Spleen (tissue), 13 donors: ENCODE measurements at places on chromosomes 1 and 21.

DNA sequence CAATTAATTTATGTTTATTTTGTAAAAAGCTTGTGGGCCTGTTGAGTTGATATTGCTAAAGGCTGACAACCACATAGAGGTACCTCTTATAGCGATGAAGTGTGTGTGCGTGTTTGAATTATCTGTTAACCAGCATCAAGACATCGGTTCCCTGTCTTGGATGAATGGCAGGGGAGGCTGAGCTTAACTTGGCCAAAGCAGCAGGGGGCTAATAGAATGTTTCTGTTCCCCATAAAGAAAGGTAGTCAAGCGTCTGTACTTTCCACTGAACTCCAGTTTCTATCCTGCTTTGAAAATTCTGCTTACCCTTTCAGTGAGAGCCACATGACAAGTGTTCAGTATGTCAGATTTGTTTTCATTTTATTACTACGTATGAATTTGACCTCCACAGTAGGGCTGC, 63.0 kb downstream of the ROR1 start:
- DNase-seq = no peak

DNA sequence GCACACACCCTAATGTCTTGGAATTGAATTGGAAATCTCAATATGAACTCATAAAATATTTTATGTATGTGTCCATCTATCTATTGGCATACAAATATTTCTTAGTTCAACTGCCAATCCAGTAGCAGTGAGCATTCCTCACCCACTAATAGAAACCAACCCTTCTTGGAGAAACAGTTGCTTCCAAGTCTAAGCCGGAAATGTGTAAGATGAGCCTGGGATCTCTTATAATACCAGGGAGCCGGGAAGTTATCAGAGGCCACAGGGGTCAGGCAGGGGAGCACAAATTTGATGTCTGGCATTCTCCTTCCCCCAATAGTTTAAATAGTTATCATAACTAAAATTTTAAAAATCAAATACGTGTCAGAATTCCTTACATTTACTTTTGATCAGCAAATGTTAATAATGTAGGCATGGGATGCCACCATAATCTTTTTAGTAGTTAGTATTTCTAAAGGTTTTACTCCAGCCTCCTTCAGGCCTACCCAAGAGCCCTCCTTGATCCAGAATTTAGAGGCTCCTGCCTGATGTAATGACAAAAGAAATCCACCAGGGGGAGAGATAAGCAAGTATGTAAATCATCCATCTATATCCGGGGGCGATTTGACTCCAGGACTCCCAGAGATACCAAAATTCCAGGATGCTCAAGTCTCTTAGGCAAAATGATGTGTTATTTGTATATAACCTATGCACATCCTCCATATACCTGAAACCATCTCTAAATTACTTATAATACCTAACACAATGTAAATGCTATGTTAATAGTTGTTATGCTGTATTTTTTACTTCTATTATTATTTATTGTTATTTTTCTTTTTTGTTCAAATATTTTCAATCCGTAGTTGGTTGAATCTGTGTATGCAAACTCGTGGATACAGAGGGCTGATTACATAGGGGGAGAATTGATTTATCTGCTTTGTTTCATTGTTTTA, 218.7 kb upstream of the COA6 start:
- no peak for DNase-seq

DNA sequence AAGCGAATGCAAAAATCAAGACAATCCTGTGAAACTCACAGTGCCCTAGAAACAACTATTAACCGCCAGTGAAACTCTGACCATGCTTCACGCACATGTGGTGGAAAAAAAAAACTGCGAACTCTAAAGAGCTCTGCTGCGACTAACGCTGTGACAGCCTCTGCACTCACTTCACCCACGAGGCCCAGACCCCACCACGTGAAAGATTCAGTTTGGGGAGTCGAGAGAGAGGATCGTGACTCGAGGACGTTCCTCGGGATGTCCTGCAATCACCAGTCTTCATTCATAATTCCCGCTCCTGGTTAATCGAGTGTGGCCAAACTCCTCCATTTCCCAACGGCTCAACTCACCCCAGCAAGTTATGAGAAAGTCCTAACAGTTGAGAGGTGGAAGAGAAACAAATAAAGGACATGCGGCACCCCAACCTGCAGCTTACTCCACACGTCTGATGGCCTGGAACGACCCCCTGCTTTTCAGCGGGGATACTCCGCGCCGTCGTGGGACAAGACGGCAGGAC, 1.1 kb downstream of the SERBP1 start:
- DNase-seq = peak; percentile 74

GRCh38 chr1:27912429-27912828, 22.4 kb upstream of the SMPDL3B start:
- no peak for DNase-seq

DNA sequence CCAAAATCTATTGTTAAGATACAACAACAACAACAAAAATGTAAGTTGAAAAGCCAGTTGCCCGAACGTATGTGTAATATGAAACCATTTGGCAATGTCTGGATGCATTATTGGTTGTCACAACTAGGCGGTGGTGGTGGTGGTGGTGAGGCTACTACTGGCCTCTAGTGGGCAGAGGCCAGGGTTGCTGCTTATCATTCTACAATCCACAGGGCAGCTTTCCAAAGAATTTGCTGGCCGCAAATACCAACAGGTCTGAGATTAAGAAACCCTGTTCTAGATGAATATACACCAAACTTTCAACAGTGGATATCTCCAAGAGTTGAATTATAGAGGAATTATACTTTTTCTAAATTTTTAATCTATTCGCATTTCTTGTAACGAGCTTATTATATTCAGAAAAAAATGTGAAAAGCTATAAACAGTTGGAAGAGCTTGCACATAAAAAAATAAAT, 26.8 kb upstream of the ZNF697 start:
- no peak for DNase-seq

DNA sequence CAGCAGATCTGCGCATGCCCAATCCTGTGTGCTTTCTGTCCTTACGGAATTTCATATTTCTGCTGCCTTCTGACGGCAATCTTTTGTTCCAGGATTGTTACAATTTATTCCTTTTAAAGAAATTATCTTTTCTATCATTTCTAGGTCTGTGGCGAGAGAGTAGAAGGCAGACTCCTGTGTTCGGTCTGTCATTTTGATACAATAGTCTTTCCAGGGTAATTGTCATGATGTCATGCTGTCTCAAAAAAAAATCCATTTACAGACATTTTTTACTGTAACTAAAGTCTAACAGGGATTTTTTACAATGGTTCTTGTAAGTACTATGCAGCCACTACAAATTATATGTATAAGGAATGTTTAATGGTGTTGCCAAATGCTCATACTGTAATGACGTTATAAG, 9.0 kb upstream of the KRTAP7-1 start:
- no peak for DNase-seq

- no peak for DNase-seq
Observed at GRCh38 chr1:81597720-81598426, 202.9 kb upstream of the ADGRL2 start.

DNA sequence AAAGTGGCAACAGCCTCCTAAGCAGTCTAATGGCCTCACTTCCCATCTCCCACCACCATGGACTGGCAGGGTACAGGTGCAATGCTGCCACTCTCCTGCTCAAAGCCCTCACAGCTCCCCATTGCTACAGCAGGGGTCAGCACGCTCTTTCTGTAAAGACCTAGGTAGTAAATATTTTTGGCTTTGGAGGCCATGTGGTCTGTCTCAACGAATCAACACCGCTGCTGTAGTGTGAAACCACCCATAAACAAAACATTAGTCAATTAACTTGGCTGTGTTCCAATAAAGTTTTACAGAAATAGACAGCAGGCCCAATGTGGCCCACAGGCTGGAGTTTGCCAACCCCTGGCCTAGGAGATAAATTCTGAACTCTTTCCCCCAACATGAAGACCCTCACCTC, 44.6 kb upstream of the TMEM125 start:
- DNase-seq = no peak

DNA sequence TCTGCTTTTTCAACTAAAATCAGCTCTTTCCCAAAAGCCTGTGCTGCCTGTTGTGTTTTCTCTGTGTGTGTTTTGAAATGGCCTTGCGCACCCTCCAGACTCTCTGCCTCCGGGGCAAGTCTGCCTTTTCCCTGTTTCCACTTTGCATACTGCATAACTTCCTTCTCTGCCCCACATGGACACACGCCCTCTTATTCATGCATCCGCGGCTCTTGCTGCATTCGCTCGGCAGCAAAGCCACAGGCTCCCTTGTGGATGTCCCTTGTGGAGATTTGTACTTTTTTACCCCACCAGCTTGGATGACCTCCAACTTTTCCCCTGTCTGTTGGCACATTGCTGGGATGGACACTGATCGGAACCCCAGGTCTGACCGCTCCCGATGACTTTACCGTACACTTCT, 147.6 kb downstream of the ADSS2 start:
- no peak for DNase-seq

DNA sequence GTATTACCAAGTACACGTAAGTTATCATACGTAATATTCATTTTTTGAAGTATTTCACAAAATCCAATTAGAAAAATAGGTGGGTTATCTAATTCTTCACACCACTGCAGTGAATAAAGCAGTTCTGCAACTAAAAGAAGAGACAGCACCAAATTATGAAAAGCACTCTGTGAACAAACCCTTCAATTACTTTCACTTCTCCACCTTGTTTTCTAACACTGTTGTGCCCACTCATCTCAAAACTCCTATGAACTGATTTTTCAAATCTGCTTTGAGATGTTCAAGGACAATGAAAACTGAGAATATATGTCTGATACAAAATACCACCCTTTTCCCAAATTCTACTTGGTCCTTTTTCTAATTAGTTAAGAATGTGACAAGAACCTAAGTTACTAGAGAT, 39.4 kb downstream of the LTN1 start:
- DNase-seq = no peak

DNA sequence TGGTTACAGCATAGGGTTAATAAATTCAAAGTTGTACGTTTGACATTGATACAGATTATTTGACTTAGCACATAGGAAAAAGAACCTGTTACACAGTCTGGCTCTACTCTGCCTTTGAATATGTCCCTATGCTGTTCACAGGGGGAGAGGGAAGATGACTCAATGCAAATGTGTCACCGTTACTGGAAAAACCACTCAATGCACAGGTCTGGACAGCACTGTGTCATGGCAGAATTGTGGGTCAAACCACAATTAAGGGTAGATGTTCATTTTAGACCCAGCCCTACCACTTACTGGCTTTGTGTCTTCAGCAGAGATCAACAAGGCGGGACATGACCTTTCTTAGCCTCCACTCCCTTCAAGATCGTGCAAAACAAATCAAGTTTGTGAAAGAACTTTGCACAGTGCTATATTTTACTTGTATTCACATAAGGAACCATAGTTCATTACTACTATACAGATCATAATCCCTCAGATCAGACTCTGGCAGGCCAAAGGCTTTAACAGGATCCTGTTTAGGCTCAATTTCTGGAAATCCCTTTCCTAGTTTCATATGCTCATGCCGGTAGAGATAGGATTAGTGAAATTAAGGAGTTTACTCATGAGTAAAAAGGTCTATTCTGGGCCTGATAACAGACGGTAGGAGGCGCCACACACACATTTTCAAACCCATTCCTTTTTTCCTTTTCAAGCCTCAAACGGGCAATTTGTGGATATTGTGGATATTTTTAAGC, 22.1 kb downstream of the EIF2D start:
- no peak for DNase-seq

DNA sequence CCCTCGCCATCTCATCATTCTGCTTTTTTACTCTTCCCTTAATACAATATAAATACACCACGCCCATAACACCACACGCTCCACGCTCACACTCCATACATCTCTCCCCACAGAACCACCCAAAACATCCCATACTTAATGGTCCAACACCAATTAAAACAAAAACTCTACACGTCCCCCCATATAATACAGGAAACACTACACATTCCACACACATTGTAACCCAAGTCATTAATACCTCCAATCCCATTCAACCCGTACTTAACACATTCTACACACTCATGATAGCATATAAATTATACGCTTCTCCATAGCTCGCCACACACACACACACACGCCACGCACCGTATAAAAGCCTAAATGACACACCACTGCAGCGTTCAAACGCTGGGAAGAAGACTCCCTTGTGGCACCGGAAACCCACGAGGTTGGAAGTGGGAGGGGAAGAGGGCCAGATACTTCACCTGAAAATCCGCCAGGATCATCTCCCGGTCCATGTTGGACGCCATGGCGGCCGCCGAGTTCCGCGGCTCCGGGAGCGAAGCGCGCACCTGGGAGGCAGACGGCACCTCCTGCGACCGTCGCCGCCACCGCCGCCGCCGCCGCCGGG, 659 bp downstream of the FAF1 start:
- no peak for DNase-seq

- no peak for DNase-seq
Observed at GRCh38 chr21:37380349-37381323, 14.1 kb downstream of the DYRK1A start.

DNA sequence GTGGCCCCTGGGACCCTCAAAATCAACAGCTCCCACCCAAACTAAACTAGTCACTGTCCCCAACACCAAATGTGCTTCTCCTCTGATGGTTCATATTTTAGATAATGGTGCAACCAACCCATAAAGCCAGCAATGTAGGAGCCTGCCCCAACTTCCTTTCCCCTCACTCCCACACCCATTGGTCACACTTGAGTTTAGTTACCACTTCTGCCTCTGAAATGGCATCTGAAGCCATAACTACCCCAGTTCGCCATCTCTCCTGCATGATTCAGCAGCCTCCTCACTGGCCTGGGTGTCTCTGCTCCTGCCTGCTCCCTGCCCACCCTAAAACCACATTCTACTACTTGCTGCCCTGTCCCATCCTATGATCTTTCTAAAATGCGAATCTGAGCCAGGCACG, 3.4 kb upstream of the CDCP2 start:
- peak; percentile 18 for DNase-seq

GRCh38 chr1:10680487-10680886, 116.0 kb downstream of the CASZ1 start:
- no peak for DNase-seq

- DNase-seq = peak; percentile 89
Observed at GRCh38 chr1:207822602-207823451, 71.0 kb downstream of the CD46 start.

DNA sequence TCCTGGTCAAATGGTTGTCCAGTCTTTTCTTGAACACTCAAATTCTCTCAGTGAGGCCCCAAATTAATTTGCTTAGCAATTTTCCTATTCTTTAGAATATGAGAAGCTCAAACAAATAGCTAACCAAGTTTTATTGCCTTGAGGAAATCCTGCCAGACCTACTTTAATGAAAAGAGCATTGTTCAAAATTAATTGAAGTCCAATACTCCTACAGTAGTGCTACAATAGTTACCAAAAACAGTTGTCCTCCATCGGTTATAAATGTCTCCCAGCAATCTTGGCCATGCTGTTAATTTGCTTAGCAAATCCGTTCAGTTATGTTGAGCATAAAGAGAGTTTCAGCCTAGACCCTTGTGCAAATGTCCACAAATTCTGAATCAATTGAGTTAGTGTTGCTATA, 112.9 kb downstream of the MAB21L3 start:
- DNase-seq = no peak

- DNase-seq = no peak
Observed at GRCh38 chr1:219539645-219540254, 73.2 kb downstream of the ZC3H11B start.
